Progenitor cell of endocrine pancreas (in vitro differentiated cells): ENCODE measurements at places on chromosomes 1 and 21. TPM values are rescaled to one million over a fixed set of nuclear protein-coding genes. Genes with fewer than 3 reads are reported as not detected.
A peak's percentile ranks its signal among the peaks of the same experiment; 100 is the strongest.

SYNC gene
- 0.40 TPM in 1 of 2 replicates, not detected in the other for total RNA-seq

KRTAP19-1 gene
- total RNA-seq = not detected in 2 replicates

LCE1B gene
- not detected in 2 replicates for total RNA-seq

TNNT2 gene
- 1.9 and 2.3 TPM in 2 replicates for total RNA-seq

NTMT2 gene
- not detected in 2 replicates for total RNA-seq

NPR1 gene
- 0.41 and 0.51 TPM in 2 replicates for total RNA-seq

IFT25 gene
- 35.4 and 39.2 TPM in 2 replicates for total RNA-seq

AKNAD1 gene
- total RNA-seq = not detected in 2 replicates

C1orf198 gene
- total RNA-seq = 67.8 and 70.1 TPM in 2 replicates

ADORA3 gene
- total RNA-seq = not detected in 2 replicates

RIPPLY3 gene
- 17.9 and 18.9 TPM in 2 replicates for total RNA-seq

RAVER2 gene
- total RNA-seq = 32.0 and 33.8 TPM in 2 replicates

GRCh38 chr1:244964112-244964971 is 100.0 kb upstream of the HNRNPU start:
- no peak for DNase-seq

GRCh38 chr1:228279011-228279721 is 71.3 kb downstream of the OBSCN start:
- no peak for DNase-seq

DNA sequence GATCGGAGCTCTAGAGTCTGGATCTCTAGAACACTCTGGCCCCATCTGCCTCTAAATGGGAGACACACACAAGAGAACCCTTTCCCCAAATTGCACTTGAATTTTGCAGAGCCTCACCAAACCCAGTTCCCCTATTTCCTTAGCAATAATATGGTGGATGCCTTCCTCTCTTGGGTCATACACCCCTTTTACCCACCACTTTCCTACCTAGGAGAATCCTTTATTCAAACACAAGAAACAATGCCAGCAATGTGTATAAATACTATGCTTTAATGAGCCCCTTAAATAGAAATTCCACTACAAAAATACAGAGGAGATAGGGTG is 760 bp upstream of the SF3B4 start:
- no peak for DNase-seq

- DNase-seq = peak; percentile 42
Measured at GRCh38 chr1:200896531-200897196, 2.0 kb downstream of the INAVA start.

DNA sequence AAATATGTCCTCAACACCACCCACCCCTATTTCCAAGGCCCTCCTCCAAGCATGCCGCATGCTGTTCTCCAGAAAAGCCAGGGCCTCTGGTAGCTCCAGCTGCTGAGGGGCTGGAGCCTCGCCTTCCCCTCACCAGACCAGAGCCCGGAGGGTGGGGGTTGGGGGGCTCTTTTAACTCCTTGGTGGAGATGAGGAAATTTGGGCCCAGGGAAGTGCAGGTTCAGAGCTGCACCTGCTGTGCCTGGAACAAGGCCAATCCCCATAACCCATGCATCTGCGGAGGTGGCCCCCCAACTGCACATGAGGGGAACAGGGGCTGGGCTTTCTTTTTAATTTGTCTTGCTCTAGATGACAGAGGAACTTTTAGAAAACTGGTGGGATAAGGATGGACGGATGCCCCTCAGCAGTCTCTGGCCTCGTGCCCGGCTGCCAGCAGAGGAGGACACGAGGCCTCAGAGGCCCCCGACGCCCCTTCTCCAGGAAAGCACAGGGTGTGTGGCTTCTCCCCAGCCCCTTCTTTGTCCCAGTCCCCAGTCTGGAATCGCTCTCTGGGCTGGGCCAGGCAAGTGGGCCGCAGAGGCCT is 550 bp upstream of the SELENON start:
- DNase-seq = no peak

DNA sequence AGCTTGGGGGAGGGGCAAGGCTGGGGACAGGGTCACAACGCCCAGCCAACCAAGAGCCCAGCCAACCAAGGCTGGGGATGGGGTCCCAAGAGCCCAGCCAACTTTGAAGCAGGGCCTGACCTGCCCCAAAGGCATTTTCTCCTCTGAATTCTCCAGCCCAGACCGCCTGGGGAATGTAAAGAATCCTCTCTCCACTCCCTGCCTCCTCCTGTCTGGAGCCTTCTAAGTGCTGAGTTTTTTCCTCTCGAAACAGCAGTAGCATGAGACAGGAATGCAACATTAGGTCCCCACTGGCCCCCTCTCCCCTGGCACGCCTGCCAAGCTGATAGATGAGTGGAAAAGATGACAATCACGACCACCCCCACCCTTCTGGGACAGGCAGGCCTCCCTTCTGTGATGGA is 17.0 kb downstream of the C1orf198 start:
- no peak for DNase-seq

DNA sequence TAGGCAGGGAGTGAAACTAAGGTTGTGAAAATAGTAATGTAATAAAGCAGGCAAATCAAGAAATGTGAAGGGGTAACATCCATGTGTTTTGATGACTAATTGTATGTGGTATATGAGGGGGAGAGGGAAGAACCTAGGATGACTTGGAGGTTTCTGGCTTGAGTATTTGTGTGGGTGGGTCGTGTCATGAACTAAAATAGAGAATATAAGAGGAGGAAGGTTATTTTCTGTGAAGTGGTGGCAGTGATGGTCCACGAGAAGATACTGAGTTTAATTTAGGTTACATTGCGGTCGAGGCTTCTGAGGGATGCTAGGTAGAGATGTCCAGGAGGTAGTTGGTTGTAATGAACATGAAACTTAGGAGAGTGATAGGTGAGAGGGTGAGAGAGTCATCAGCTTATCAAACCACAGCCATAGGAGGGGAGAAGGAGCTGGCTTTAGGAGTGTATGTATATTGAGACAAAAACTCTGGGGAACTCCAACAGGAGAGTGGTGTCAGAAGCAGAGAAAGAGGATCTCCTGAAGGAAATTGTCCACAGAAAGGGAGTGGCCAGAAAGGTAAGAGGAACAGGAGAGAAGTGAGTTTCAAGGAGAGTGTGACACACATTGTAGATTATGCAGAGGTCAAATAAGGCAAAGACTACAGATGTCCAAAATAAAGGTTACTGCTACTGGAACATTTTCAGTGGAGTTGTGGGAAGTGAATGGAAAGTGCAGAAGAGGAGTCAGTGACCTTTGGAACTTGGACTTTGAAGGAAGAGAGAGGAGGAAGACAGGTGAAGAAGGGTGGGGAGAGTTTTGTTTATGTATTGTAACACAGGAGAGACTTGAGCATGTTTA is 89.0 kb upstream of the MACF1 start:
- DNase-seq = no peak

- DNase-seq = no peak
Measured at GRCh38 chr1:30123896-30124295, 599.5 kb downstream of the MATN1 start.

GRCh38 chr1:25430967-25431881 is 527 bp downstream of the MACO1 start:
- no peak for DNase-seq

GRCh38 chr1:164999146-164999545 is 357.4 kb downstream of the LMX1A start:
- DNase-seq = no peak

GRCh38 chr1:22222723-22223122 is 79.8 kb upstream of the WNT4 start:
- DNase-seq = no peak

DNA sequence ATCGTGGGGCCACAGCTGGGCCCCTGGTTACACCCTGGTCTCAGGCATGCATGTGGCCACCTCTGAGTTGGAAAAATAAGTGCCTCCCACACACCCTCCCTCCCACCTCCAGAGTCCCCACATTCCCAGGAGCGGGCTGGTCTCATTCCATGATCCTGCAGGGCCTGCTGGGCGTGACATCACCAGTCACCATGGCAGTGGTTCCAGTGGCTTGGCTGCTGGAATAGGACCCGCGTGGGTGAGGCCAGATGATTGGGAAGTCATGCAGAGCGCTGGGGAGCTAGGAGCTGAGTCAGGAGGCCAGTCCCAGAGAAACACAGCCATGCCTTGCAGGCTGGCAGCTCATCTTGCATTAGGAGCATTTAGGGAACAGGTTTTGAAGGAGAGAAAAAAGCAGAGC is 125.4 kb upstream of the TMEM51 start:
- no peak for DNase-seq

DNA sequence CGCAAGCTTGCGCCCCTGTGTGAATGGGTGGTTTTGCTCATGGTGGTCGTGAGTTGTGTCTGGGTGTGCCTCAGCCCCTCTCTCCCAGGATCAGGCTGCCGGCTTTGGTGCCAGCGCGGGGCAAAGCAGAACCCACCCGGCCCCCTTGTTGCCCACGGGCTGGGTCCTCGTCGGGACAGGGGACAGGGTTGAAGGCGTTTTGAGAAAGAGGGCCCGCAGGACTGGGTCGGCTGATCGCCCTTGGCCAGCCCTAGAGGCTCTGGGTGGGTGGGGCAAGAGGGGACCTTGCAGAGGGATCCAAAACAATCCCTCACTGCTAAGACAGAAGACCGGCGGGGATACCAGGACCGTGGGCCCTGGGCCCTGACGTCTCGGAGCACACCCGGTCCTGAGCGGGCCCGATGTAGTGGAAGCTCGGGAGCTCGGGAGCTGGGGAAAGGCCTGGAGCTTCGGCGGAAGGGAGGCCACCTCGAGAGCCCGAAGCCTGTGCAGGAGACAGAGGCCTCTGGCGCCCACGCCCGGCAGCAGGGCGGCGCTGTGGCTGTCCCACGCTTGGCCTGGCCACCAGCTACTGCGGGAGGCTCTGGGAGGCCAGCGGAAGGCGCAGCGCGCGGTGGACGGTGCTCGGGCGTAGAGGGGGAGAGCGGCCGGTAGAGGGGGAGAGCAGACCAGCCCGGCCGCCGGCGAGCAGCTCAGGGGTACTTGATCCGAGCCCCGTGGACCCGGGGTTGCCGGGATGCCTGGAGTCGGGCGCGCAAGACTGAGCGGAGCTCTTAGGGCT is 2.8 kb upstream of the ZNF678 start:
- DNase-seq = no peak

- DNase-seq = no peak
Measured at GRCh38 chr1:25567710-25568089, 24.3 kb downstream of the LDLRAP1 start.

DNA sequence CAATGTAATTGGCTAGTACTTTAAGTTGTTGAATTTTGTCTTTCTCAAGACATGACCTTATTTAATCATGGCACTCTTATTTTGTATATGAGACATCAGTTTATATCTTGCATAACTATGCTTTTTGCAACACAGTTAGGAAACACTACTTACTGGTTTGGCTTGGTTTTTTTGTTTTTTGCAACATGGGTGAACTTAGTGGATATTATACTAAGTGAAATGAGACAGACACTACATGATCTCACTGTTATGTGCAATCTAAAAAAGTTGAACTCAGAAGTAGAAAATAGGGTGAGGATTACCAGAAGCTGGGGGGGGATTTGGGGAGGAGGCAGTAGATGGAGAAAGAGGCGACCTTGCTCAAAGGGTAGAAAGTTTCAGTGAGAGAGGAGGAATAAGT is 132.1 kb downstream of the PLA2G4A start:
- DNase-seq = no peak

GRCh38 chr1:54952950-54953718 is 27.3 kb upstream of the TMEM61 start:
- DNase-seq = no peak

DNA sequence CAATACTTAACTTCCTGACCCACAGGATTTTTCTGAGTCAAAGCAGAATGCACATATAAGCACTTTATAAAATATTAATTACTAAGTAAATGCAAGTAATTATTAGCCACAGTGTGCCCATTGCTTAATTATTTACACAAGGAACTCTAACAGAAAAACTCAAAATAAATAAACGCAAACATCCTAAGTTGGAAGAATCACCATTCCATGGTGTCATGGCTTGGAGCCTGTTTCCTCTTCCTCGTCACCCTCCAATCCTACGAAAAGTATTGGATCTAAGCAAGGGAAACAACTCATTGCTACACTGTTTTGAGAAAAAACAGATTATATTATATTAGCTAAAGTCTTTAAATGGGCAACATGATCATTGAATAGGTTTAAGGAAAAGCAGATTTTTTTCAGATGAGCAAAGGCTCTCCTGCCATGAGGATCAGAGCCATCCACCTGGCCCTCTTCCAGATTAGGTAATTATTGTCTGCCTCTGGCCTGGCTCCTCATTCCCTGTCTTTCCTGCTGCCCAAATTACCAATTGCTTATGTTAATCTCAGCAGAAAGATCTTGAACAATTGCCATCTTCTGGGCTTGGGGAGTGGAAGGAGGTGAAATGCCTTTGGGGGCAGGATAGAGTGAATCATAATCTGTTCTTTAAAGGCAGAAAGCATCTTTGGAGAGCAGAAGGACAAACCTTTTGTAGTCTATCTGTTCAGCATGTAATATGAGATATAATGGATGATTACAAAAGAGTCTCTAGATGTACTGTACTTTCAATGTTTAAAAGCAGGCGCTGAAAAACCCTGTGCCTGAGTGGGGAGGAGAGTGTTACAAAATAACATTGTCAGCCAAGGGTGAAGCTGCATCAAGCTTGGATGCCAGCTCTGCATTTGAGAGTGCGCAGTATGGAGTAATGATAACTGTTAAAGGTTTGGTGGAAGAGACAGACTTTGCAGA is 121.2 kb downstream of the DUSP10 start:
- no peak for DNase-seq

GRCh38 chr21:39533545-39534380 is 79.0 kb upstream of the B3GALT5 start:
- DNase-seq = no peak

- no peak for DNase-seq
Measured at GRCh38 chr1:98287626-98288025, 366.8 kb upstream of the DPYD start.

GRCh38 chr1:32394141-32394889 is at the start of gene BSDC1:
BSDC1 (minus strand) TSS chr1:32394441; CDS start chr1:32394414, 27 bp downstream.
- DNase-seq = peak; percentile 97

- no peak for DNase-seq
Measured at GRCh38 chr1:18949686-18950400, 6.6 kb downstream of the IFFO2 start.

- no peak for DNase-seq
Measured at GRCh38 chr1:14780271-14780670, 181.8 kb downstream of the KAZN start.

GRCh38 chr1:231527586-231528171 is 790 bp upstream of the TSNAX start:
- DNase-seq = no peak

GRCh38 chr1:161206411-161207140 is 4.4 kb downstream of the NDUFS2 start:
- no peak for DNase-seq

- DNase-seq = no peak
Measured at GRCh38 chr21:39638281-39638680, 25.5 kb downstream of the B3GALT5 start.
